ENCODE measurements at places on chromosomes 2 and 18.

GRCh38 chr2:233814056-233814835 lies 36.1 kb downstream of the MROH2A start:
- no peak for DNase-seq

GRCh38 chr2:177379354-177379753 lies 13.2 kb upstream of the AGPS start:
- no peak for DNase-seq

- DNase-seq, result no peak
These were observed 11.4 kb downstream of the ASIC4 start for GRCh38 chr2:219525533-219526232.

DNA sequence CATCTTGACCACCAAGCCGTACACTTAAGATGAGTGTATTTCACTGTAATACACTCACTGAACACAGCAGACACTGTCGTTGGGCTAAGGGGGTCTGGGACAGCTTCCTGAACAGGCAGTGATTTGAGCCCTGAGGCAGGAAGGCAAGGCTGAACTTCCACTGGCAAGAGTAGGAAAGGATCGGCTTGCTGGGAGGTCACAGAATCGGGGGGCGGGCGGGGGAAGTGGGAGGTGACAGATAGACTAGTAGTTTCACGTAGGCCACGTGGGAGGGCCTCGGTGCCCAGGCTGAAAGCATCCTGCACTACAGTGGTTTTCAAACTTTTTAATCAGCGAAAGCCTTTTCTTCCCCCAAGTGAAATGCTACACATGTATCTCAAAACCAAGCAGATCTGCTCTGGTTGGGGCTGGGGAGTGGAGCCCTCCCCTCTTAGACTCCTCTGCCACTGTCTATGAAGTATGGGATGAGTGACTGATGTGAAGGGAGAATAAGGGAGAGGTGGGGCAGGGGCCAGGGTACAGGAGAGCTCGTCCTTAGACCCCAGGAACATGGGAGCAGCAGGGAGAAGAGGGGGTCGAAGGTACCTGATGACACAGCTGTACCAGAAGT lies 8.6 kb downstream of the PARD6G start:
- no peak for DNase-seq

Data from neuronal stem cell (in vitro differentiated cells).